ENCODE measurements at places on chromosomes 6 and 20. TPM values are rescaled to one million over a fixed set of nuclear protein-coding genes. Genes with fewer than 3 reads are reported as not detected.

SLC22A3 gene
- total RNA-seq: not detected

MAS1L gene
- total RNA-seq: not detected

HRH3 gene
- not detected for total RNA-seq

POU3F2 gene
- not detected for total RNA-seq

ETV7 gene
- total RNA-seq: not detected

CGA gene
- total RNA-seq: not detected

MUC22 gene
- not detected for total RNA-seq

DLK2 gene
- total RNA-seq: 3.1 TPM

MYBL2 gene
- 30.8 TPM for total RNA-seq

BHLHE23 gene
- total RNA-seq: not detected

SIGLEC1 gene
- not detected for total RNA-seq

CAPN11 gene
- total RNA-seq: not detected

DXO gene
- 20.8 TPM for total RNA-seq

GMPR gene
- not detected for total RNA-seq

BNIP5 gene
- not detected for total RNA-seq

PTCRA gene
- total RNA-seq: not detected

KCNG1 gene
- not detected for total RNA-seq

TP53INP2 gene
- total RNA-seq: 4.6 TPM

AFDN gene
- total RNA-seq: 21.0 TPM

DEF6 gene
- 31.3 TPM for total RNA-seq

CEP250 gene
- total RNA-seq: 10.2 TPM

MDFI gene
- not detected for total RNA-seq

NUP43 gene
- 35.7 TPM for total RNA-seq

TCP11 gene
- total RNA-seq: not detected

SLC22A16 gene
- total RNA-seq: not detected

CASS4 gene
- total RNA-seq: not detected

METTL24 gene
- not detected for total RNA-seq

EYS gene
- not detected for total RNA-seq

CLIC5 gene
- total RNA-seq: not detected

SLC4A11 gene
- total RNA-seq: 0.60 TPM

PSORS1C1 gene
- not detected for total RNA-seq

NELFCD gene
- 51.3 TPM for total RNA-seq

DDO gene
- not detected for total RNA-seq

ERVFRD-1 gene
- not detected for total RNA-seq

ID1 gene
- 5.0 TPM for total RNA-seq

KIAA0408 gene
- total RNA-seq: 0.22 TPM

PRICKLE4 gene
- total RNA-seq: 2.8 TPM
